ENCODE measurements at places on chromosomes 16 and 17.

- no peak for DNase-seq
These were observed 447.3 kb downstream of the HS3ST3B1 start for GRCh38 chr17:14748036-14748710.

- DNase-seq, result no peak
These were observed 28.6 kb upstream of the GAN start for GRCh38 chr16:81286190-81286589.

DNA sequence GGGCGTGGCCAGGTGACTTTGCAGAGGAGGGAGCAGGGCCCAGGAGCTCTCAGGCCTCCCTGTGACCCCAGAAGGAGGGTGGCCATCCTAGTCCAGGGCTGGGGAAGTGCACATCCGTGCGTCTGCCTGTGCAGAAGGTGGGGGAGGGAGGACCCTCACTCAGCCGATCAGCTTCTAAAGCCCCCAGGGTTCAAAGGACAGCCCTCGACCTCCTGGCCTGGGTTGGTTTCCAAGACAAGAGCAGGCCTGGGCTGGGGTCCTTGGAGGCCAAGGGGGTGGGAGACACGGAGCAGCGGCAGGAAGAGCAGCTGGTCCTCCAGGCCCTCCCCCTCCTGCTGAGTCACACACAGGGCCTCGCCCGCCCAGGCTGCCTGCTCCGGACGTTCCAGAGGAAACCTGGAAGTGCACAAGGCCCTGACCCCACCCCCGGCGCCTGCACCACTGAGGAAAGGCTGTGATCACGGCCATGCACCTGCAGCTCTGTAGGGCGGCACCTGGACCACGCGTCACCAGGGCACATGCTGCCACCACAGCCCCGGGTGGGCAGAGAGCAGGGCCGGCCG, 67.1 kb upstream of the ZNF469 start:
- DNase-seq, result peak; percentile 72

- DNase-seq, result no peak
These were observed 185.0 kb upstream of the ZNF469 start for GRCh38 chr16:88197481-88198456.

- no peak for DNase-seq
These were observed 258.2 kb upstream of the TNRC6C start for GRCh38 chr17:77700165-77700881.

All from right hindlimb (tissue), 1 donor.